ENCODE measurements at places on chromosomes 5 and 9. TPM values are rescaled to one million over a fixed set of nuclear protein-coding genes. Genes with fewer than 3 reads are reported as not detected.

DNA sequence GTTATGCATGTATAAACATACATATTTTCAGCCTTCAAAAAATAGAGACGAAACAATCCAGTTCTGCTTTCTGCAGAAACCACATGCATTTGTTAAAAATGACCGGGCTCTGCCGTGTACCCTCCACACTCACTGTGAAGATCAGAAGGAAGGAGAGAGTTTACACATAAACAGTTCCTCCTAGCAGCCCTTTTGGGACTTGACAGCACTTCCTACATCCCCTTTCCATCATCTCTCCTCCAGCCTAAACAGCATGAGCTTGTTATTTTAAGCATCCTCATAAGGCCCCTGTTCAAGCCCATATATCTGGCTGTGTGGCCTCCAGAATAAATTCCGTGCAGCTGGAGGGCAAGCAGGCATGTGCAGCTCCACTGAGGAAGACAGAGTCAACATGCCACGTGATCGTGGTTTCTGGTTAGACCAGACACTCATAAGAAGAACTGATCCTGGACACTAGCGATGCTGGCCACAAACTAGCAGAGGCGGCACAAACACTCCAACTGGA, 42.2 kb downstream of the NIPAL4 start:
- no peak for DNase-seq

- DNase-seq: no peak
These were observed 164.9 kb downstream of the KDM4C start for GRCh38 chr9:6922680-6923079.

- no peak for DNase-seq
These were observed 55.6 kb downstream of the ALG2 start for GRCh38 chr9:99166149-99166548.

- no peak for DNase-seq
These were observed 404.6 kb upstream of the ARRDC3 start for GRCh38 chr5:91787718-91788117.

DNA sequence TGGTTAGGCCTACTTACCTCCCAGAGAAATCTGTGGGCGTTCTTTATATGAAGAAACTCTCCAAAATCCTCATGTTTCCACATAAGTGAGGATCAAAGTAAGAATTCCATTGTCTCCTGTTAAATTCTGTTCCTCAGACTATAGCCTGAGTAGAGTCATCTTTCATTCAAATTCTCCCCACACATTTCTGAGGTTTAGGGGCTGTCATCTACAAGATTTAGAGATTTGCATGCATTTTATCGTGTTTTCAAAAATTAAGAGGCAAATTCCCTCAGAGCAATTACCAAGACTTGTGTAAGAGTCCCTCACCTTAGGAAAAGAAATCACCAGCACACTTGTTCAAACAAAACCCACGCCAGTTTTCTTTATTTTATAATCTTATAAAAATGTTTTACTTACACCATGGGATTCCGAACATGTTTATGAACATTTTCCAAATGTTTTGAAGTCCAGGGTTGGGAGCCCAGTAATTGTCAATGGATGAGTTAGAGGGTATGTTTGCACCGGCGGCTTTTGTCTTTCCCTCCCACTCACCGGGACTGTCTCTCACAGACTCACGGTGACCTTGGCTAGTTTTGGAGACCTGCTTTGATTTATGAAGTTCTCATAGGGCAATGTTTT, 367.6 kb downstream of the ENC1 start:
- DNase-seq: no peak

DNA sequence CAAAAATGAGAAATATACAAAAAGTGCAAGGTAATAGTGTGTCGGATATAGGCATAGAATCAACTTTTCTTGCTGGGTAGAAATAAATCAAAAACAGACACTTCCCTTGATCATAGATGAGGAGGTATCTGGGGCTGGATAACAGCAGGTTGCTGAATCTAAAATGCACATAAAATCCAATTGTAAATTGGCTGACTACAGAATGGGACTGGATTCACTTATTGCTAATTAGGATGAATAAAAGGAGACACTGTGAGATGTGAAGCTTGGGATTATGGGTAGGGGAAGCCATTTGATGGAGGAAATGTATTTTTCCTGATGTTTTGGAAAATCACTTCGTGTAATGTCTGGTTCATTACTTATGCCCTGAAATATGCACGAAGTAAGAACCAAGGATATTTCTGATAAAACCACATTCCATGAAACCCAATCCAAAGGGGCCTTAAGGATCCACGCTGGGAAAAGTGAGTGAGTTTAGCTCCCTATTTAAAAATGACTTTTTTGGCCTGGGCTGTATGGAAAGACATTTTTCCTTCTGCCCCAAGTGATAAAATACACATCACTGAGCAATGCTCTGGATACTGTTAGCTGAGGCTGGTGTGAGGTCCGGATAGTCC, 136.1 kb downstream of the MARCHF11 start:
- no peak for DNase-seq

DNA sequence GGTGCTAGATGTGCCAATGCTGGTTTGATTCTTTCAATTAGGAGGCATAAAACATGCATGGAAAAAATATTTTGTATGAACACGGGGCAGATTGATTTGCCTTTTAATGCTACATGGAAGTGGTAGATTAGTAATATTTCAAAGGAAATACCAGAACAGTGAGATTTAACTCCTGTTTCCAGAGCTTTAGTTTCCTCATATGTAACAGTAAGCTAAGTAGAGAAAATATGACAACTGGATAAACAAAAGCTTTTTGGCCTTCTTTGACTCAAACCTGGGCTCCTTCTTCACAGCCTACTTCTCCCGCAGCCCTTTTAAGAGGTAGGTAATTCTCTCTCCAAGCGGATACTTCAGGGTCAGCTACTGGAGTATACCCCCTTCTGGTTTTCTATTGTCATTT, 254.2 kb upstream of the TRPC7 start:
- no peak for DNase-seq

DNA sequence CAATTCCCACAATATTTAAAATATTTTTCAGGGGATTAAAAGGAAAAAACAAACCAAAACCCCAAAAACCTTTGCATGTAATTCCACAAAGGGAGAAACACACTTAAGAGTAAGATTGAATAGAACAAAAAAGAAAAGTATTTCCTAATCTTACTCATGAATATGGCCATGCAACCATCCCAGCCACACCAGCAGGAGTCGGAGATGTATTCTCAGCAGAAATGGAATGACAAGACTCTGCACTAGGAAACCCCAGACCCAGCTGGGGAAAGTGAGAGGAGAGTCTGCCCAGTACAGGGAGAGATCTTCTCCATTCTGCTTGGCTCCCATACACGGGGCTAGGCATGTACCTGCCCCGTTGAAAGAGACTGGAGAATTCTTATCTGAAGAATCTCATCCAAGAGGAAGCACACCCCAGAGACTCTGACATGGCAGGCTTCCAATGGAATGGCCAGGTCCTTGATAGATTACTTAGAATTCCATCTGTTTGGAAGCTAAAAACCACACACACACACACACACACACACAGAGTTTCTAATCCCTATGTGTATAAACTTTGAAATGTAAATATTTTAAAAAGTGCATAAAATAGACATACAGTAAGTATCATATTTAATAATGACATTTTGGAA, 118.8 kb downstream of the GADD45G start:
- DNase-seq: no peak

- DNase-seq: no peak
These were observed 14.1 kb upstream of the LRRC19 start for GRCh38 chr9:27019589-27019988.

DNA sequence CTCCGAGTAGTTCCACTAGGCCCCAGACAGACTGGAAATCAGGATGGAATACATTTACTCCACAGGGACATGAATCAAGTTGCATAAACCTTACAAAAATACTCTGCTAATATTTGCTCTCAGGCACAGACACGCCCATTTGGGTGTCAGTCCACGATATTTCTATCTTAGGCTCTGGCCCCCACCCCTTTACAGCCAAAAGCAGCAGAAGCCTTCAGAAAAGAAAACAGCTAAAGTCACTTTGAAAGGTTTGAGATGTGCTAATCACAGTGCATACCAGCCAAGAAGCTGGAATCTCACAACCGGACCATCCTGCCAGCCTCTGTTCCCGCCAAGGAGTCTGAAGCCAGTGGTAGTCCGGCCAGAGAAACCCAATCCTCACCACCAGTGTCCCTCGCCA, 22.6 kb downstream of the PTPN3 start:
- no peak for DNase-seq

GRCh38 chr5:154811653-154812465, 38.5 kb downstream of the FAXDC2 start:
- DNase-seq: peak; percentile 47

DNA sequence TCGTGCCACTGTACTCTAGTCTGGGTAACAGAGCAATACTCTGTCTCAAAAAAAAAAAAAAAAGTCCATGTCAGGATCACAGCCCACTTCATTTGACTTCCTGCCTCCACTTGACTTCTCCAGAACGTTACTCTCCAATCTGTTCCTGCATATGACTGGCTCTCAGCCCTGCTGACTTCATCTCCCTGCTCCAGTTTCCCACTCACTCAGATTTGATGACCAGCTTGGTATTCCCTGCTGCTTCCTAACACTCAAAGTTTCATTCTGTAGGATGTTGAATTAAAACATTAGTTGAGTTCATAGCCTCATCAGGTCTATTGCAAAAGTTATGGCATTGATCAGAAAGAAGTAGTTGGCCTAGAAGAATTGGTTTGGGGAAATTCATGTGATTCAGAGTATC, 52.3 kb downstream of the UGCG start:
- no peak for DNase-seq

- no peak for DNase-seq
These were observed 1227.2 kb upstream of the WWC1 start for GRCh38 chr5:167064198-167064776.

DNA sequence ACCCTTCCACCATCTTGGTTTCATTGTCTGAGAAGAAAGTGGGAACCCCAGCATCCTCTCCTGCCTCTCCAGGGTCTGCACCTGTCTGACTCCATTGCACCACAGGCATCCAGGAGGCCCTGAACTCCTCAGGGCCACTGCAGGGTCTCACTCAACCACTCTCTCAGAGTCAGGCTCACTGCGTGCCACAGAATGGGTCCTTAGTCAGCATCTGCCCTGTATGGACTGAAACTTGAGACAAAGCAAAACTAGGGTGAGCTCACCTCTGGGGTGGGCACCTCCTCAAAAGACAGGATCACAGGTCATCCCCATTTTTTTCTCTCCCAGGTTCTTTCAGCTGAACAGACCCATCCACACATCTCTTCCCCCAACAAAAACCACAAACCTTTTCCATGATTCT, 59.2 kb upstream of the CPEB4 start:
- DNase-seq: no peak

GRCh38 chr9:9820436-9820835, 792.4 kb downstream of the PTPRD start:
- no peak for DNase-seq

DNA sequence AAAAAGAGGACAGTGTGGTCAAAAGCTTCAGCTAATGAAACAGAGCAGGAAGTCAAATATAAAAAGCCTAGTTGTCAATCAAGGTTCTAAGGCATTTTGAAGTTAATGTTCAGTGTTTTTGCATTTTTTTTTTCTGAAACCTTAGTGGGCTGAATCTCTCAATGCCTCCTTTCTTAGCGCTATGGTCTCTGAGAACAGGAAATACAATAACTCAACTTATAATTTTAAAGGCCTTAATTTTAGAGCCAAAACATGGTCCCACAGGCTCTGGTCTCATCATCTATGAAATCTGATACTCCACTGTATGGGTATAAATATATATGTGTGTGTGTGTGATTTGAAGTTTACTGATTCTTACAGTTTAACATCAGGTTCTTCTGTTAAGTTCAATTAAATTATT, 63.3 kb upstream of the DPYSL3 start:
- DNase-seq: no peak

DNA sequence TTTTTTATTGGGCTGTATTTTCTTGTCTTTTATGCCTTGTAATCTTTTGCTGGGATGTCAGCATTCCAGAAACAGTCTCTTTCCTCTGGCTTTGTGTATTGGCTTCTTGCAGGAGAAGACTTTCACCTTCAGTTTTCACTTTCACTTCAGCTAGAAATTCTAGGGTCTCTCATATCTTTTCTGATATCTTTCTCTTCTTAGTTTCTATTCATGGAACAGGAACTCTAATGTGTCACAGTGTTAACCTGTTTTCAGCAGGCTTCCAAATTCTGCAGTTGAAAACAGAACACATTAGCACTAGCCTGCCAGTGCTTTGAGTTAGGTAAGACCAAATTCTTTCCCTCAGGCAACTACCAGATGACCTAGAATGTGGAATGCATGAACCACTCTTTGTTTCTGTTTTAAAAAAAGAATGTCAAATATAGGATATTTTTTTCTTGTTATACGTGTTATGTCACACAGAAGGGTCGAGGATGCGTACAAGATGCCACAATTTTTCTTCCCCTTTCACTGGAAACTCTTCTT, 164.7 kb downstream of the TUSC1 start:
- no peak for DNase-seq

DNA sequence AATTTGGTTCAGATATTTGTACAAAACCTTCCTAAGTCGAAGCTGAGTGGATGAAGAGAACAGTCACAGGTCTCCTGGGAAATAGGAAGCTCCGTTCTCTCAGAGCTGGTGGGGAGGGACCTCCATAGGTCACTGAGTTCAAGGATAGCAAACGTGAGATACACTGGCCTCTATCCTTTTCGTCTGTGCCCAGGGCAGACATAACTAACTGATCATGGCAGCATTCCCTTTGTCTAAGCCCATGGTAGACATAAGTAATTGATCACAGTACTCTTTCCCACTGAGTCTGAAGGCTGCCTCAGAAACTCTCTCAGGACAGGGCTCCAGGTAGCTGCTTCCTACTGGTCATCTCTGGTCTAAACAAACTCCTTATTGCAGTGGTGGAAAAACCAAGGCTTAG, 12.3 kb upstream of the CORO2A start:
- no peak for DNase-seq

DNA sequence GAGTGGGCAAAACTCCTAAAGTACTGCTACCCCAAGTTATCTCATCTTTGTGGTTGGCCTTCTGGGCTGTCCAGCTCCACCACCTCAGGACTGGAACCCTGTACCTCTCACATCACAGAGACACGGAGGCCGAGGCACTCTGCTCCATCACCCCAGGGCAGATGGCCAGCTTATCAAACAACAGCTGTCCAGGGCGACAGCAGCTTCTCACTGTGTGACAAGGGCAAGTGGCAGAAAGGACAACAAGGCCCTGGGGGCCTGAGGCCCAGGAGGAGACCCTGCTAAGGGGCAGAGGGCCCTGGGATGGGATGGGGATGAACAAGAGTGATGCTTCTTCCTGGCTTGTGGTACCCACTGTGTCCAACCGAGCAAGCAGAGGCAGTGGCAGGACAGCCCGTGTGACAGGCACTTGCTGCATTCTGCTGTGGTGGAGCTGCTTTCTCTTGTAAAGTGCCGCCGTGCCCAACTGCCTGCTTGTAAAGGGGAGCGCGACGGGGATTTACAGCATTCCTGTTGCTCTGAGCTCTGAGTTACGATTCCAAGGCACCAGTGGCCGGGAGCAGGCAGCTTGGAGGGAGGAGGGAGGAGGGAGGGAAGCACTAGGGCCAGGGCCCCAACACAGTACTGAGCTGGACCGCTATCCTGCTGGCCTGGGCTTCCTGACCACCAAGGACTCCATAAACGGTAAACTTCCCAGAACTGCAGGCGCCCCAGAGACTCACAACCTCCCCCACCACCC, 71.2 kb downstream of the SHB start:
- DNase-seq: no peak

The IFNK gene
- total RNA-seq: not detected

The C9orf153 gene
- not detected for total RNA-seq

The PDZD2 gene
- total RNA-seq: 8.4 TPM

The ECSCR gene
- total RNA-seq: 345 TPM

The SLC46A2 gene
- total RNA-seq: not detected

The NR2F1 gene
- 55.4 TPM for total RNA-seq

The VPS13A gene
- 12.2 TPM for total RNA-seq

The NRG2 gene
- 0.39 TPM for total RNA-seq

The REEP2 gene
- total RNA-seq: 13.5 TPM

The CDC25C gene
- total RNA-seq: 2.9 TPM
